ENCODE measurements at places on chromosomes 12 and 14. TPM values are rescaled to one million over a fixed set of nuclear protein-coding genes. Genes with fewer than 3 reads are reported as not detected.

DNA sequence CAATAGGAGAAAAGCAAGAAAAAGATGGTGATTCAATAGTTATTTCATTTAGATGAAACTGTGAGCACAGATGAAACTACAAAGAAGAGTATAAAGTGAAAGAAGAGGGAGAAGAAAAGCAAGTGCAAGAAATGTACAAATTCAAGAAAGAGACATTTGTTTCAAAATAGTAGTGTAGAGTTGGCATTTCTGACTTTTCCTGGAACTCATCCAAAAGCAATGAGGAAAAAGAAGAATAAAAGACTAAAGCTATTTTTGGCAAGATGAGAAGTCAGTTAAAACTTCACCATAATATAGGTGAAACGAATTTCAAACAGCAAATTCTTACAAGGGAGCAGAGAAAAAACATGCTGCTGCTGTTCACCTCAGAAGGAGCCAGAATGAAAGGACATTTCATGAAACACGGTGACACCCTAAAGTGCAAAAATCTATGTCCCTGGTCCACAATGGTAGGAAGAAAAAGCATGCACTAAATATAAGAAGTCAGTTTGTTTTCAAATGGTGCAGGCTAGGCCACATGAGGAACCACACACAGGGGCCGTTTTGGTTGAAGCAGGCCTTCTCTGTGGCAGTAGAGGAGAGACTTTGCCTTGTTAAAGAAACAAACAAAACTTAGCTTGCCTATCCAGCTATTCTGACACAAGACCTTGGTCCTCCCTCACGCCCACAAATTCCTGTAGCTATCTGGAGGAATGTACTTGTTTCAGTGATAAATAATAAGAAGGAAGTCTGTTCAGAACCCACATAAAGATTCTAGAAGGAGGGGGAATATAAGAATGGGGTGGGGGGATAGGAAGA, 11.1 kb upstream of the CMAS start:
- no peaks in the 10 kb centered on the region for H3K4me1 ChIP-seq
- no peak overlapping the region for H3K4me3 ChIP-seq
- no peaks in the 10 kb centered on the region for H3K27me3 ChIP-seq
- no peak overlapping the region for H3K27ac ChIP-seq
- no peak for DNase-seq

GRCh38 chr14:31926652-31927347, 150.3 kb upstream of the ARHGAP5 start:
- no peaks in the 10 kb centered on the region for H3K27me3 ChIP-seq
- no peaks in the 10 kb centered on the region for H3K36me3 ChIP-seq
- H3K27ac ChIP-seq, result no peak overlapping the region

DNA sequence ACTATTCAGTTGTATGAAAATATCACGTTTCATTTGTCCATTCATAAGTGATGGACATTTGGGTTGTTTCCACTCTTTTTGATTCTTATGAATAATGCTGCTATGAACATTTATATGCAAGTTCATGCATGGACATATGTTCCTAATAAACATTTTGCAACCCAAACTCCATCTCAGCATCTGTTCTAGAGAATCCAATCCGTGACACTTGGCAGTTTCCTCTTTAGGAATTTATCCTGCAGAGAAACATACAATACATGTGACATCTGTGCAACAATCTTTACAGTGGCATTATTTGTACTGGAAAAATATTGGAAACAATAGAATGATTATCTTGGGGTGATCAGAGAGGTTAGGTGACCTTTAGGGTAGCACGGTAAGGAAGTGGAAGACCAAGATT, 290.8 kb upstream of the SRRM4 start:
- H3K27me3 ChIP-seq, result no peaks in the 10 kb centered on the region
- H3K4me3 ChIP-seq, result no peak overlapping the region

GRCh38 chr14:90903101-90903500, 86.9 kb upstream of the TTC7B start:
- H3K27me3 ChIP-seq, result no peaks in the 10 kb centered on the region
- DNase-seq, result no peak
- no peak overlapping the region for H3K4me3 ChIP-seq
- H3K4me1 ChIP-seq, result no peaks in the 10 kb centered on the region
- H3K36me3 ChIP-seq, result 0 out of 2 replicates have a peak, but pooled peaks cover 1% of the 10 kb centered on the region

DNA sequence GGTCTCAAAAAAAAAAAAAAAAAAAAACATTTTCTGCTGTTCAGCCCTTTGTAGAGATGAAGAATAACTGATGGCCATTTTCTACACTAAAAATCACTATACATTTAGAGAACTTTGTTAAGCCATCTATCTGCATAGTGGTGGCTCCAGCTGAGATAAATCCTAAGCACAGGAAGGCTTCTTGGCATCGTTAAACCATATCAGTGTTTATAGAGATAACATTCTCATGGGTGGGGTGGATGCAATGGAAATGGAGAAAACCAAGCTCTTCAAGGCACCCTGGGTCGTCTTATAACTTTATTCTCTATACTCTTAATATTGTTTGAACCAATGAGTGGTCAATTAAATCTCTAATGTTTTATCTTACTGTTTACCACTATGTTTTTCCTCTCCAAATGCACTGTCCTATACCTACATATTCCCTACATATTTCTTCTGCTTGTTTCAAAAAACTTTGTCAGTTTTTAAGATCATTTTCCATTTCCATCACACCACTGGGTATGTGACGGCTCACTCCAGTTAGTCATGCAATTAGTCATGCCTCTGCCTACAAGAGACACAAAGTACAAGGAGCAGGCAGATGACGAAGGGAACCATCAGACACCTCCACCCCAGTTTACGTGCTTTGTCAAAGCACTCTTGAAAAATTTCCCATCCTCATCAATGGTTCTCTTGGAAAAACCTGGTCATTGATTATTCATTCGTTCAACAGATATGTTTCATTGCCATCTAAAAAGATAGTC, 119.3 kb upstream of the OVCH1 start:
- H3K36me3 ChIP-seq, result no peaks in the 10 kb centered on the region
- no peaks in the 10 kb centered on the region for H3K27me3 ChIP-seq
- no peak for DNase-seq
- no peak overlapping the region for H3K27ac ChIP-seq
- H3K4me3 ChIP-seq, result no peak overlapping the region
- peaks cover 4% of the 10 kb centered on the region for H3K4me1 ChIP-seq

DNA sequence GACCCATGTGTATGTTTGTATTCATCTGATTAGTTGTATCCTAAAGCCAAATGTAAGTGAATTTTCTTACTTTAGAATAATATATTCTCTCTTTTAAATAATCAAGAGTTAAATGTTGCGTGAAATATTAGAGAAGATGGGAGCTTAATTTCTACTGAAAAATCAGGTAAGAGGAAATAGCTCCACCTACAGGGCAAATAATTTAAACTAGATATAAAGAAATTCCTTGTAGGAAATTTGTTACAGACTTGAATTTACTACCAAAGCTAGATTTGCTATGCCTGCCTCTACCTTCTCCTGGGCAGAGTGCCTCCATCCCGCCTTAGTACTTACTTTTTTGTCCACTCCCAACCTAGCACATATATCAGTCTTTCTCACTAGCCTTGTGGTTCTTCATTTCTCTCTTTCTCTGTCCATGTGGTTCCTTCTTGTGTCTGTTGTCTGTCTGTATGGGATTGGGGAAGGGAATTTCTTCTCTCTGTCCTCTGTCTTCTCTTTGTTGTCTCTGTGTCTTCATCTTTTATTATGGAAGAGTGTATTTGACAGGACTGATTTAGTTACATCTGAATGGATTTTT, 44.7 kb downstream of the PALS1 start:
- H3K4me1 ChIP-seq, result no peaks in the 10 kb centered on the region
- no peak for DNase-seq
- H3K27ac ChIP-seq, result no peak overlapping the region
- no peaks in the 10 kb centered on the region for H3K36me3 ChIP-seq
- no peaks in the 10 kb centered on the region for H3K27me3 ChIP-seq
- no peak overlapping the region for H3K4me3 ChIP-seq

The IRAK3 gene
- 2.2 TPM for total RNA-seq

The KRT83 gene
- not detected for total RNA-seq

The FGF23 gene
- total RNA-seq, result 0.42 TPM

The NPAS3 gene
- 0.60 TPM for total RNA-seq

Measured in H1 (cell line).